GM12878 (cell line): ENCODE measurements at places on chromosomes 11 and 22. TPM values are rescaled to one million over a fixed set of nuclear protein-coding genes. Genes with fewer than 3 reads are reported as not detected.

DNAJB7 gene
- not detected in 2 replicates for total RNA-seq

RIC3 gene
- 2.1 and 2.9 TPM in 2 replicates for total RNA-seq

MAJIN gene
- total RNA-seq = not detected in 2 replicates

FOLR1 gene
- total RNA-seq = not detected in 2 replicates

LRRC10B gene
- total RNA-seq = not detected in 2 replicates

MISFA gene
- total RNA-seq = 3.8 and 4.6 TPM in 2 replicates

SERPING1 gene
- total RNA-seq = 1.3 and 1.4 TPM in 2 replicates
